ENCODE measurements at places on chromosomes 16 and 17.

- no peak for DNase-seq
Measured at GRCh38 chr17:59439741-59440211, 108.3 kb downstream of the YPEL2 start.

DNA sequence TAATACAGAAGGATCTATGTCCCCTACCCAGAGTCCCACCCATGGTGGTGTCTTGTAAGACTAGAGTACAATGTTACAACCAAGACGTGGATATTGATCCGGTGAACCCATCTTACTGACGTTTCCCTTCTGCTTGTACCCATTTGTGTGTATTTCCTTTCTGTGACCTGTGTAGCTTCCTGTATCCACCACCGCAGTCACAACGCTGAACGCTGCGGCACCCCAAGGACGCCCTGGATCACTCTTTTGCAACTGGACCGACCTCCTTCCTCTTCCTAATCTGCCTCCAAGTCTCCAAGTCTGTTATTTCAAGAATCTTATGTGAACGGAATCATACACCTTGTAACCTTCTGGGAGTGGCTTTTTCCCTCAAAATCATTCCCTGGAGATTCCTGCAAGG lies 33.5 kb upstream of the CBX4 start:
- no peak for DNase-seq

GRCh38 chr17:58338841-58339754 lies 10.5 kb upstream of the TSPOAP1 start:
- DNase-seq: peak; percentile 98

DNA sequence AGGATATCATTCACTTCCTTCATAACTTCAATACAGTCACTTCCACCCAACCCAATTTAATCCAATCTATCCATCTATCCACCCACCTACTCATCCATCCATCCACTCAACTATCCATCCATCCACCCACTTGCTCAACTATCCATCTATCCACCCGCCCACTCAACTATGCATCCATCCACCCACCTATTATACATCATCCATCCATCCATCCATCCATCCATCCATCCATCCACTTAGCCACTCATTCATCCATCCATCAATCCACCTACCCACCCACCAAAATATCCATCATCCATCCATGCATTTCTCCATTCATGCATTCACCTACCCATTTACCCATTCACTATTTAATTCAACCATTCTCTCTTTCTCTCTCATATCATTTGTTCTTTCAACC lies 179.5 kb downstream of the HAPSTR1 start:
- DNase-seq: no peak

DNA sequence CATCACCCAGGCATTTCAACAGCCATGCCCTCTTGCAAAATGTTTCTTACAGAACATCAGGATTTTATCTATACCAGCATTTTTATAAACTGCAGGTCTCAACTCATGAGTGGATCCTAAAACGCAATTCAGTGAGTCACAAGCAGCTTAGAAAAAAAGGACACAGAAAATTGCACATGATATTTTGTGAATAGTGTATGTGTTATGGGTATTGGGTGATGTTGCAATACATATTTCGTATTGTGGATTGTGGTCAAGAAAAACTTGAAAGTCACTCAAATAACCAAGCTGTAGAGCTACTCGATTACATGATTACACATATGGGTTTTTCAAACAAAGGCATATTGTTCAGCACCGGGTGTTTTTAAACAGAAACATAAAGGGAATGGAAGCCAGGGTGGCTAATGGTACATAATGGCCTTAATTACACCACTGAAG lies 1.4 kb downstream of the WIPI1 start:
- DNase-seq: peak; percentile 73

- peak; percentile 35 for DNase-seq
Measured at GRCh38 chr16:78505544-78506366, 406.3 kb downstream of the WWOX start.

All from fibroblast of skin of right biceps (primary cell).